ENCODE measurements at places on chromosomes 3 and 15.

- DNase-seq, result no peak
- H3K27ac ChIP-seq, result no peak overlapping the region
- no peak overlapping the region for H3K4me3 ChIP-seq
- peaks cover 10% of the 10 kb centered on the region for H3K4me1 ChIP-seq
Measured at GRCh38 chr3:158420654-158421396, 150.2 kb upstream of the MLF1 start.

GRCh38 chr3:33060609-33061337, 36.2 kb downstream of the GLB1 start:
- H3K27ac ChIP-seq, result peak overlapping the region; percentile 97
- peak overlapping the region; percentile 50 for H3K4me3 ChIP-seq
- peaks cover 64% of the 10 kb centered on the region for H3K36me3 ChIP-seq
- H3K4me1 ChIP-seq, result peaks cover 86% of the 10 kb centered on the region

- H3K4me1 ChIP-seq, result no peaks in the 10 kb centered on the region
- H3K4me3 ChIP-seq, result no peak overlapping the region
- H3K36me3 ChIP-seq, result no peaks in the 10 kb centered on the region
- peaks cover 5% of the 10 kb centered on the region for H3K27me3 ChIP-seq
Measured at GRCh38 chr3:53800041-53800906, 45.9 kb downstream of the CHDH start.

DNA sequence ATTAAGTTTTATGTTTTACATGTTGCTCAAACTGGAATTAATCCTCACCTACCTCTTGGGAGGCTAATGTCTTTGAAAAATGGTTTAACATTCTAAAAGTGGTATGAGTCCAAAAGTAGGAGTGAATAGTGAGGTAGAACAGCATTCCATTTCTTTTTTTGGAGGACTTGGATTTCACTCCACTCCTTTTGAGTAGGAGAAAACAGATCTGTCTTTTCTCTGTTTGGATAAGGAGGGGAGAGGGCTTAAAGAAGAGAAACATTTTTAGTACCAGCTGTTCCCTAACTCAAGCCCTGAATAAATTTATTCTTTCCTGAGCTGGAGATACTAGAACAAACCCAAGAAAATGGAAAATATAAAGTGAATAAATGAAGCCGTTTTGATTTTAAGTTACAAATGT, 687.9 kb downstream of the MECOM start:
- DNase-seq, result no peak
- H3K27ac ChIP-seq, result no peak overlapping the region
- H3K4me3 ChIP-seq, result no peak overlapping the region

GRCh38 chr3:59411694-59412093, 361.9 kb upstream of the CFAP20DC start:
- H3K4me3 ChIP-seq, result no peak overlapping the region
- DNase-seq, result no peak
- H3K36me3 ChIP-seq, result no peaks in the 10 kb centered on the region
- H3K27me3 ChIP-seq, result peaks cover 3% of the 10 kb centered on the region

DNA sequence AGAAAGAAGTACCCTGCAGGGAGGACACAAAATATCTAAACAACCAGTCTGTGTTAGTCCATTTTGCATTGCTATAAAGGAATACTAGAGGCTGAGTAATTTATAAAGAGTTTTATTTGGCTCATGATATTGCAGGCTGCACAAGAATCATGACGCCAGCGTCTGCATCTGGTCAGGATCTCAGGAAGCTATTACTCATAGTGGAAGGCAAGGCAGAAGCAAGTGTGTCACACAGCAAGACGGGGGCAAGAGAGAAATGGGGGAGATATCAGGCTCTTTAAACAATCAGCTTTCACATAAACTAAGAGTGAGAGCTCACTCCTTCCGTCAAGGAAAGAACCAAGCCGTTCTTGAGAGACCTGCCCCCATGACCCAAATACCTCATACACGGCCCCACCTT, 614.8 kb downstream of the ZIC1 start:
- no peak overlapping the region for H3K27ac ChIP-seq
- no peaks in the 10 kb centered on the region for H3K4me1 ChIP-seq
- no peaks in the 10 kb centered on the region for H3K27me3 ChIP-seq
- no peak for DNase-seq
- H3K36me3 ChIP-seq, result no peaks in the 10 kb centered on the region

- DNase-seq, result no peak
- no peaks in the 10 kb centered on the region for H3K4me1 ChIP-seq
- no peak overlapping the region for H3K27ac ChIP-seq
- peaks cover 8% of the 10 kb centered on the region for H3K27me3 ChIP-seq
- H3K4me3 ChIP-seq, result no peak overlapping the region
- no peaks in the 10 kb centered on the region for H3K36me3 ChIP-seq
Measured at GRCh38 chr3:11002371-11002807, 9.8 kb downstream of the SLC6A1 start.

DNA sequence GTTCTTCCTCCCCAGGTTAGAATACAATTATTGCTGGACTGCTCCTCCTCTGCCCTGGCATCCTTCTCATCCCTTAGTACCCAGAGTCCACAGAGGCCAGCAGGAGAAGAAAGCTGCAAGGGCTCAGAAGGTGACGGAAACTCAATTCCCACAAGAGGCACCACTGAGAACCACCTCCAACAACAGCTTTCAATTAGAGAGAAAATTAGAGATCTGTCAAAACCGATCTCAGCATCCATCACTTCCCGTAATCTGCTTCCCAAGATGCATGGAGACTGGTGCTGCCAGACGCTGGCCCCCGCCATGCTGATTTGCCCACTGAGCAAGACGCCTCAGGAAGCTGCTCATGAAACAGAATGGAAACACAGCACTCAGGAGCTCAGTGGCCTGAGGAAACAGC, 135.0 kb upstream of the PRICKLE2 start:
- no peaks in the 10 kb centered on the region for H3K36me3 ChIP-seq
- peaks cover 7% of the 10 kb centered on the region for H3K4me1 ChIP-seq
- peaks cover 3% of the 10 kb centered on the region for H3K27me3 ChIP-seq
- no peak overlapping the region for H3K4me3 ChIP-seq

DNA sequence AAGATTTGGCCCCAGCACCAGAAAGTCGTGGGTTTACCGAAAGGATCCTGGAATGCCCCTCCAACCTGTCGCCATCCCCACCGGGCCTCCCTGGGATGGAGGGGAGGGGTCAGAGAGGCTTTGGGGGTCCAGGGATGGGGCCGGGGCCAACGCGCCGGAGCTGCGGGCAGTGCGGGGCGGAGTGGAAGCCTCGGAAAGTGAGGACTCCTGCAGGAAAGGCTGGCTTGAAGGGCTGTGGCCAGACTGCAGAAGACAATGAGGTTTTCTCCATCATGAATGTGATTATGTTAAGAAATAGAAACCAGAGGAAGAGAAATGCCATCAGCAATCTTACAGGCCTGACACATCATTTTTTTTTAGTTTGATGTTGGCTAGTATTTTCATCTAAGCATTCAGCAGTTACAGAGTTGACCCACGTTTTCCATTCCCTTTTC, 738 bp downstream of the YEATS2 start:
- H3K27me3 ChIP-seq, result no peaks in the 10 kb centered on the region
- H3K27ac ChIP-seq, result peak overlapping the region; percentile 88
- peak; percentile 52 for DNase-seq
- peaks cover 25% of the 10 kb centered on the region for H3K36me3 ChIP-seq
- peak overlapping the region; percentile 91 for H3K4me3 ChIP-seq
- peaks cover 36% of the 10 kb centered on the region for H3K4me1 ChIP-seq

- H3K27ac ChIP-seq, result peak overlapping the region; percentile 59
- peak; percentile 79 for DNase-seq
- H3K36me3 ChIP-seq, result no peaks in the 10 kb centered on the region
Measured at GRCh38 chr15:74725845-74726773, 781 bp upstream of the CYP1A1 start.

DNA sequence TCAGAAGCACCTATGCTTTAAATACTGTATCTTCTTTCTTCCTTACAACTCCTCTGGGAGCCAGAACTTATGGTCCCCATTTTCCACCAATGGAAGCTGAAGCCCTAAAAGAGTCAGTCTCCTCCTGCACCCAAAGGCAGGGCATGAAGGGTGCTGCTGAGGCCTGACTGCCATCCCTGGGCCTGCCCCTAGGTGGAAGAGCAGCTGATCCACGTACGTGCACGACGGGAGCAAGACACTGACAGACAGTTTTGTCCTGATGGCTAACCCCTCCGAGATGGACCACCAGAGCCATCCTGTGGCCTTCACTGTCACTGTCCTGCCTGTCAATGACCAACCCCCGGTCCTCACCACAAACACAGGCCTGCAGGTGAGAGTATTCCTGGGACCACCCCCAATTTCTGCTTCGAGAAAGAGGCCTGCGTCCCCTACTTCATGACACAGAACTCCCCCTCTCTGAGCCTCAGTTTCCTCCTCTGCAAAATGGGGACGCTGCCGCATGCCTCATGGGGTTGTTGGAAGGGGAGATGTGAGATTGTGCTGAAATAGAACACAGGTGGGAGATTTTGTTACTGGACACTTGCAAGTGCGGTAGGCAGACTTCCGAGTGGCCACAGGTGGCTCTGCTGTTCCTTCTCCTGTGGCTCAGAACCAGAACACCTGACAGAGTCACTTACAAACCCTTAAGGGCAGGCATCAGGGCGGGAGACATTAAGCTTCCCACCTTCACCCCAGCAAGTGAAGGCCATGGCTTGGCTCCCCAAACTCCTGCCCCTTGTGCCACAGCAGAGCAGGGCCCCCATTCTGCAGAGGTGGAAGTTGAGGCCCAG, 175.4 kb downstream of the TBC1D2B start:
- peaks cover under 1% of the 10 kb centered on the region for H3K27me3 ChIP-seq
- H3K27ac ChIP-seq, result no peak overlapping the region
- no peaks in the 10 kb centered on the region for H3K36me3 ChIP-seq

GRCh38 chr15:86772369-86773059, 692.8 kb downstream of the AGBL1 start:
- no peaks in the 10 kb centered on the region for H3K36me3 ChIP-seq
- DNase-seq, result no peak
- H3K4me3 ChIP-seq, result no peak overlapping the region
- no peak overlapping the region for H3K27ac ChIP-seq
- H3K27me3 ChIP-seq, result no peaks in the 10 kb centered on the region
- no peaks in the 10 kb centered on the region for H3K4me1 ChIP-seq

- peaks cover 2% of the 10 kb centered on the region for H3K36me3 ChIP-seq
- no peak overlapping the region for H3K4me3 ChIP-seq
- no peak for DNase-seq
- peak overlapping the region; percentile 28 for H3K27ac ChIP-seq
- H3K27me3 ChIP-seq, result no peaks in the 10 kb centered on the region
Measured at GRCh38 chr15:31400222-31400927, 73.7 kb downstream of the KLF13 start.

DNA sequence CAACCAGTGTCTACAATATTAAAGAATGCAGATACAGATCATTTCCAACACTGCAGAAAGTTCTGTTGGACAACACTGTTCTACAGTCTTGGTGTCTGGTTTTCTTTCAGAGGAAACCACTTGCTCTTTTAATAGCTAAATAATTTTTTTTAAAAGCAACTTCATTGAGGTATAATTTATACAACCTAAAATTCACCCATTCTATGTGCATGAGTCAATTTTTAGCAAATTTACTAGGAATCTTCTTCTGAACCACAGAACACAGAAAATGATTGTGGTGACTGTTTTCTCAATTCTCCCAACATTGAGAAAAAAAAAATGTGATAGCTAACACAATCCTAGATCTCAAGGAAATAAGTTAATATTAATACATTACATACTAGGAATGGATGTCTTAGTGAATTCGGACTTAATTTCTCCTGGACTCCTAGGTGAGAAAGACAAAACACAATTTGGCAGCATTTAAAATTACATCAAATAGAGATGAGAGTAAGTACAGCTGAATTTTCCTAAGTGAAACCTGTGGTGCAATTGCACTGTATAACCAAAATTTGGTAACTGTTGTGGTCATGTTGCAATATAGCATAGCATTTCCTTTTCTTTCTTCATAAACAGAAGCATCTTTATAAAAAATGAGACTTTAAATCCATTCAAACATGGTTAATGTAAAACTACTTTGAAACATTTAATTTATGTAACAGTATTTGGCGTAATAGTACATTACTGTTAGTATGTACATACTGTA, 15.3 kb upstream of the PLCL2 start:
- peaks cover 16% of the 10 kb centered on the region for H3K4me1 ChIP-seq
- peaks cover 3% of the 10 kb centered on the region for H3K27me3 ChIP-seq
- no peaks in the 10 kb centered on the region for H3K36me3 ChIP-seq
- H3K4me3 ChIP-seq, result no peak overlapping the region
- no peak overlapping the region for H3K27ac ChIP-seq

DNA sequence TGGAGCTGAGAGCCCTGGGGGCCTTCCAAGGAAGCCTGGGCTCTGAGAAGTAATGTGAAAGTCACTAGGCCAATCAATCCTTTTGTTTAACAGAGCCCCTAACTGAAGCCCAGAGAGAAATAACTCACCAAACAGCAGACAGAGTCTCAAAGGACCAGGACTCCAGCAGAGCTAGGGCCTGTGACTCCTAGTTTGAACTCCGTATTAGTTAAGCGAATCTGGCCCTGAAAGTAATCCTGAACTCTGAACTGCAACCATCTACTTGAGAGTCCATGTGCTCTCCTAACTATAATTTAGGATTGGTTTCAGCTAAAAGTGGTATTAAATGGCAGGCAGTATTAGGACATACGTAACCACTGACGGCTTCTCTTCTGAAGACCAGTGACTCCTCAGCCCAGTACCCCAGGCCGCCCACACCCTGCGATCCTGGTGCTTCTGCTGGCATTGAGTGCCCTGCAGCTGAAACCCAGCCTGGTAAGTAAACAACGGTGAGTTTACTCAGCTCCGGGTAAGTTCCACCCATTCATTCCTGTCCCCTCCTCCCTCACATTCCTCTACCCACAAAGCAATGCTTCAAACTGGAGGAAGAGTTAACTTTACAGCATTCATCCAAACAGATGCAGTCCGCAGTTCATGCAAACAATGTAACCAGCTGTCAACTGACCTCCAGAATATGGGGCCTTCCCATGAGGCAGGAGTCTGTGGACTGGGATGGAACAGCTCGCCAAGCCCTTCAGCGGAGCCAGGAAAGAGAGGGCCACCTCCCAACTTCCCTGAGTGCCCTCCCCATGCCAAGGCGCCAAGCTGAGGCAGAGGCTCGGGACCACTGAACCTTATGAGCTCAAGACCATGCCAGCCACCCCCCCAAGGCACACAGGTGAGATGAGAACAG, 7.3 kb downstream of the MYO5C start:
- H3K4me3 ChIP-seq, result no peak overlapping the region
- peaks cover 8% of the 10 kb centered on the region for H3K27me3 ChIP-seq
- H3K27ac ChIP-seq, result no peak overlapping the region
- no peaks in the 10 kb centered on the region for H3K36me3 ChIP-seq

GRCh38 chr3:51941463-51941797, 274 bp downstream of the RRP9 start:
- peak overlapping the region; percentile 45 for H3K27ac ChIP-seq
- H3K4me3 ChIP-seq, result peak overlapping the region; percentile 84
- peaks cover 33% of the 10 kb centered on the region for H3K4me1 ChIP-seq
- no peak for DNase-seq
- peaks cover 24% of the 10 kb centered on the region for H3K36me3 ChIP-seq
- H3K27me3 ChIP-seq, result no peaks in the 10 kb centered on the region

- no peaks in the 10 kb centered on the region for H3K36me3 ChIP-seq
- H3K27me3 ChIP-seq, result no peaks in the 10 kb centered on the region
- no peak overlapping the region for H3K27ac ChIP-seq
- H3K4me3 ChIP-seq, result no peak overlapping the region
- H3K4me1 ChIP-seq, result peaks cover 14% of the 10 kb centered on the region
Measured at GRCh38 chr15:68383161-68384074, 48.5 kb downstream of the ITGA11 start.

GRCh38 chr15:98324341-98324970, 323.9 kb upstream of the IGF1R start:
- no peaks in the 10 kb centered on the region for H3K36me3 ChIP-seq
- H3K4me3 ChIP-seq, result no peak overlapping the region
- H3K4me1 ChIP-seq, result no peaks in the 10 kb centered on the region
- H3K27me3 ChIP-seq, result peaks cover 2% of the 10 kb centered on the region
- no peak for DNase-seq

GRCh38 chr15:33242669-33243191, 48.2 kb upstream of the FMN1 start:
- no peak overlapping the region for H3K4me3 ChIP-seq
- DNase-seq, result no peak
- H3K4me1 ChIP-seq, result peaks cover 16% of the 10 kb centered on the region
- no peaks in the 10 kb centered on the region for H3K36me3 ChIP-seq

- H3K27me3 ChIP-seq, result peaks cover 2% of the 10 kb centered on the region
- DNase-seq, result no peak
- H3K4me1 ChIP-seq, result no peaks in the 10 kb centered on the region
Measured at GRCh38 chr15:51155891-51156290, 61.2 kb upstream of the TNFAIP8L3 start.

Measured in activated CD4-positive, alpha-beta T cell treated with anti-CD3 and anti-CD28 coated beads for 36 hours (primary cell).